Activated CD8-positive, alpha-beta memory T cell treated with anti-CD3 and anti-CD28 coated beads, Interleukin-2, amount 10 ng/mL, durations not matched to agents 7 days and 5 days (primary cell): ENCODE measurements at places on chromosomes 5 and 9.

DNA sequence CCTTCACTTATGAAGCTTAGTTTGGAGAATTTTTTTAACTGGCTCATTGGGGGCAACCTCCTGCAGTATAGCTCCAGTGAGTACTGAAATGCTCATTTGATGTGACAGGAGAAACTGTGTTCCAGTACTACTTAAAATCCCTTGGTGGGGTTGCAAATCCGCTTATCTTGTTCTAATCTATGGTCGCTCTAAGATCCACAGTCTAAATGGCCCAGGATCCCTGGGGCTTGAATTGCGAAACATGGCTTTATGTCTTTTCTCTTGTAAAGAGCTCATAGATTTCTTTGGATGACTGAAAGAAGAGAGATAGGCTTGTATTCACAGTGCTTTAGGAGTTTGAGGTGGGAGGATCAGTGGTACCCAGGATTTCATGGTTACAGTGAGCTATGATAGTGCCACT, 52.7 kb downstream of the ADAMTSL1 start:
- DNase-seq: no peak

- DNase-seq: no peak
These were observed 2.3 kb downstream of the PTGS1 start for GRCh38 chr9:122372856-122373845.

DNA sequence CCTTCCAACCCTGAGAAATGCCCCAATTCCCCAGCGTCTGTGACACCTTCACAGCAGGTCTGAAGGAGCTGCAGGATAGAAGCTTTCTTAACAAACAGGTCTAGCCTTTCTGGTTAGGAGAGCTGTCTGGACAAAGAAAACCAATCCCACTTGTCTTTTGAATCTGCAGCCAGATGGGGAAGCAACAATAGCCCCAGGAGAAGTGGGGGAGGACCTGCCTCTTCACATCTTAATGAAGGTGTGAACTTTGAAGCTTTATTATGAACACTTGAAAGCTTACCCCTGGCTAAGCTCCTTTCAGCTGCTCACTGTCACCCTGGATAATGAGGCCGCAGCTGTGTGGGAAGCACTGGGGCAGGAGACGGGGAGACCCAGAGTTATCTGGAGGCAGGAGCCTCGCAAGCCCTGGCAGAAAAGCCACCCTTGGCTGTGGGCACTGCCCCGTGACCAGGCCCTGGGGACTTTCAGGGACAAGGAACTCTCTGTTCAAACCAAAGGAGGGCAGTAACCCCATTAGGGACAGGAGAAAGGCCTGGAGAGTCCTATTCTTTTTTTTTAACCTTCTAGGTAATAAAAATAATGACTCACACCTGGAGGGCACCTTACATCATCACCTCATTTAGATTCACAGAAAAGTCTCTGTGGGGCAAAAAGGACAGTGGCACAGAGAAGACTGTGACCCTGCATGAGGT, 151.8 kb upstream of the RAD23B start:
- DNase-seq: no peak

DNA sequence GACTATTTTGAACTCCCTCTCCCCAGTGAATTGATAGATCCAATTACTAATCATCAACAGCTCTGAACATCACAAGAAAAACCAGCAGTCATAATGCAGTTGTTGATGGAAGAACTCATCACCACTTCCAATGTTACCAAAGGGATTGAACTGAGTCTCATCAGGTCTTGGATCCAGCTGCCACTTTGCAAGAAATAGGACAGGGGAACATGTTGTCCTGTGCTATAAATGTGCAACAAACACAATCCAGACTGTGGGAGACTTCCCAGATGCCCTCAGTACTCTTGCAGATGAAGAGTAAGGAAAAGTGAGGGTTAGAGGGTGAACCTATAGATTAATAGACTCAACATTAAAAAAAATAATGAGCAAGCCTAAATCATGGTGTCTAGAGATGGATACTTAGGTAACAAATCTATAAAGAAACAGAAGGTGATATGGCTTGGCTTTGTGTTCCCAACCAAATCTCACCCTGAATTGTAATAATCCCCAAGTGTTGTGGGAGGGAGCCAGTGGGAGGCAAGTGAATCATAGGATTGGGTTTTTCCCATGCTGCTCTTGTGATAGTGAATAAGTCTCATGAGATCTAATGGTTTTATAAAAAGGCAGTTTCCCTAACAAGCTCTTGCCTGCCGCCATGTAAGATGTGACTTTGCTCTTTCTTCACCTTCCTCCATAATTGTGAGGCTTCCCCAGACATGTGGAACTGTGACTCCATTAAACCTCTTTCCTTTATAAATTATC, 63.4 kb upstream of the PAPPA start:
- no peak for DNase-seq

DNA sequence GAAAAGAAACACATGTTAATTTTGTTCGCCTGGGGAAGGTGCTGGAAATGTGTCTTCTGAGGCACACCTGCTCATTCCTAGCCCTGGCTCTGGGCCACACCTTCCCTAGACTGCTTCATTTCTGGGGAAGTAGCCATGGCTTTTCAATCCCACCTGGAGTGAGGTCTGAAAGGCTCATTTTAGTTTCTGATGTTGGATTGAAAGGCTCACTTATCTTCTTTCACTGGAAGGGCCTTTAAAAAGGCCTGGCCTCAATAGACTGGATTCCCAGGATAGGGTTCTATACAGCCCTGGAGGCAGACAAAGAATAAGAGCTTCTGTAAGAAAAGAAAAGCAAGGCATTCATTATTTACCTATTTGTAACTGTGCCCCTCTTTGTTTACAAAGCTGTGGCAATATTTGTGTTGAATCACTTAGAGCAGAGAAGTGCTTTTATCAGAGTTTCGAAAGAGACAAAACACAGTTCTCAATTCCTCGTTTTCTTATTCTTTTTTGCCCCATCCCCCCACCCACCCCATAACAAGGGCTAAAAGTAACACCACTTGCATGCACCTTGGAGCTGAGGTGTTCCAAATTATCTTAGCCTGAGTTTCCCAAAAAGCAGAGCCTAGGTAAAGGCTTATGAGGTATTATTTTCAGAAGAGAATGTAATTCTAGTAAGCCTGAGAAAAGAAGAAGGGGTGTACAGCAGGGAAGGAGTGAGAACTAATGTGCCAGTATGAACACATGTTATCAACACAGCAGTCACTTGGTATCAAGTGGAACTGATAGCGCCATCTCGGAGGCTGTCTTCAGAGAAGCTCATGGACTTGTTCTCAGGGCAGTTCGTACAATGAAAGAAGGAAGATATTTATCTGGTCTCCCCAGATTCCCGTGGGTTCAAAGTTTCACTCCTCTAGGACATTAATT, 413.1 kb downstream of the KCTD16 start:
- DNase-seq: no peak

DNA sequence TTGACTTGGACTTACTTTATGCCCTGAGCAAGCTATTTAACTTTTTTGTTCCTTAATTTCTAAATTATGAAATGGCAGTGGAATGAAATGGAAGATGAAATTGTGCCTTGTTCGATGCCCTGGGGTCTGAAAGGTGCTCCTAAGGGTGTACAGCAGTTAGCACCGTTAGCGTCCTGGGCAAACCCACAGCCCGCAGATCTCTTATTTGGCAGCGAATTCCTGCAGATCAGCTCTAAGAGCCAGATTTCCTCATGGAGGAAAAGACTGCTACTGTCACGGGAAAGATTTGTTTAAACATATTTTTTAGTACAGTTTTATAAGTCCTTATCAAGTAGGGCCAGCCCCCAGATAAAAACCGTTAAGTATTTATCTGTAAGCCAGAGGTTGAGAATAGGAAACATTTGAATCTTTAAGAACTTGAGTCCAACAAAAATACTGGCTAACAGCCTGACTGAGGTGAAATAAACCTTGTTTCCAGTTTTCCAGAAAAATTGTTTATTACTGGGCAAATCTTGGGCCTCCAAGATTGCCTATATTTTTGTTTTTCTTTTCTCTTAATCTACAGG, 216.5 kb upstream of the DMRT1 start:
- no peak for DNase-seq
